ENCODE measurements at places on chromosomes 12 and 14. TPM values are rescaled to one million over a fixed set of nuclear protein-coding genes. Genes with fewer than 3 reads are reported as not detected.

TSHR gene
- polyA plus RNA-seq = 0.46 TPM

LGALS3 gene
- 415 TPM for polyA plus RNA-seq

DNA sequence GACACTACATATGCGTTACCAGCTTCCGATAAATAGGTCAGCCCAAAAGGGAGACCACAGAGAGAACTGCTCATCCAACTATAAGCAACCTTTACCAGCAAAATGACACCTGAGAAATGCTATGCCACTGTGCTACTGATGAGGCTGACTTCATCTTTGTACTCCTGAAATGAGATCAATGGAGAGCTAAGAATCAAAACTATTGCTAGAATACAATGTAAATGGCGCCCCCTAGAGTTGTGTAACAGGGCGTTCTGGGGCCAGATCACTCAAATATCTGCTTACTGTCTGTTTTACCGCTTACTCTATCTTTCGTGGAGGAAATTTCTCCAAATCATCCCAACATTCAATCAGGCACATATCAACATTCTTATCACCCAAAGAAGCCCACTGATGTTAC lies 4.6 kb downstream of the ZNF384 start:
- H3K4me1 ChIP-seq = peaks cover 21% of the 10 kb centered on the region
- H3K4me3 ChIP-seq = no peak overlapping the region
- H3K27ac ChIP-seq = no peak overlapping the region
- no peak for DNase-seq
- H3K36me3 ChIP-seq = peaks cover 40% of the 10 kb centered on the region

DNA sequence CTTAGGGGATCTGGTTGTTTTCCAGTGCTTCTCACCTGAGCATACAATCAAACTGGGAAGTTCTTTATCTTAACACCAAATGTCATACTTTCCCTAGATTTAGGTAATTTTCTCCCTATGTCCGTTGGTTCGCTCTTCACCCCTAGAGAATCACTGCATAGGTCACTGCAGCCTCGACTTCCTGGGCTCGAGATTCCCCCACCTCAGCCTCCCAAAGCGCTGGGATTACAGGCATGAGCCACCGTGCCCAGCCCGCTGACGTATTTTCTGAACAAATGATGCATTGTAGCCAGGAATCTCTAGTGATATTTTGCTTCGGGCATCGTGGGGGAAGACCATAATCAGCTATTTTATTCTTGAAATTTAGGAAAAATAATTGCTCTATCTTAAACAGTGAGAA lies 1.1 kb upstream of the RPL41 start:
- peaks cover 18% of the 10 kb centered on the region for H3K4me1 ChIP-seq
- H3K27ac ChIP-seq = peak overlapping the region; percentile 96
- peak overlapping the region; percentile 79 for H3K4me3 ChIP-seq
- no peaks in the 10 kb centered on the region for H3K27me3 ChIP-seq
- DNase-seq = no peak

DNA sequence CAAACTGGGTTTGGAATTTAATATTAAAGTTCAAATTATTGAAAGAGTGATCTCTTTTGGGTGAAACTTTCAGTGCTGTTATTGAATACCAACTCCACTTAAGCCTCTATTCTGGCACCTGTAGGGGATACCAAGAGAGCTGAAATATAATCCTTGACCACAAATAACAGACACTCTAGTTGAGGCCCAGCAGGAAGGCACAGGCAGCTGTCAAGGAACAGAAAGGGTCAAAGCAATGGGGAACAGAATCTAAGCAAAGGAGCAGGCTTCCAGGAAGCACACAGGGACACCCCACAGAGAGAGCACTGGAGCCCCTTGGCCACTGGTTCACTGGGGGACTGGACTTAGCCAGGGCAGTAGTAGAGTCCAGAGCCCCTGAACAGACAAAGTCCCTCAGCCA lies 120.9 kb upstream of the SFSWAP start:
- H3K27ac ChIP-seq = no peak overlapping the region
- no peaks in the 10 kb centered on the region for H3K36me3 ChIP-seq
- H3K4me1 ChIP-seq = no peaks in the 10 kb centered on the region
- H3K4me3 ChIP-seq = no peak overlapping the region

DNA sequence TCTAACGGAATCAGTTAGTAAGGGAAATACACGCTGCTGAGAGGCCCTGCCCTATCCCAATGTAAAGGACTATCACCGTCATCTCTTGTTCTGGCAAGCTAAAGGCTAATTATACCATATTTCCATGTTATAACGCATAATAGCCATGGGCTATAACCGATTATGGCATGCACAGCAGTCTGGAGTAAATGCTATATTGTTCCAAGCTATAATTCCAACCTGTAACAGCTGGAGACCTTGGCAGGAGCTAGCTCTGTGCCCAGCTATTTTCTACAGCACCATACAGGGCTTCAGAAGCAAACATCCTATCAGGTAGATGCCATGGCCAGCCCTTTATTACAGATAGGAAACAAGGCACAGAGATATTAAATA lies 26.3 kb downstream of the SYNE3 start:
- H3K36me3 ChIP-seq = no peaks in the 10 kb centered on the region
- H3K4me1 ChIP-seq = peaks cover 25% of the 10 kb centered on the region
- no peak overlapping the region for H3K4me3 ChIP-seq
- DNase-seq = no peak
- H3K27ac ChIP-seq = no peak overlapping the region
- no peaks in the 10 kb centered on the region for H3K27me3 ChIP-seq

Measured in stomach (tissue), 19 donors.